ENCODE measurements at places on chromosomes 16 and 17.
A peak's percentile ranks its signal among the peaks of the same experiment; 100 is the strongest.

DNA sequence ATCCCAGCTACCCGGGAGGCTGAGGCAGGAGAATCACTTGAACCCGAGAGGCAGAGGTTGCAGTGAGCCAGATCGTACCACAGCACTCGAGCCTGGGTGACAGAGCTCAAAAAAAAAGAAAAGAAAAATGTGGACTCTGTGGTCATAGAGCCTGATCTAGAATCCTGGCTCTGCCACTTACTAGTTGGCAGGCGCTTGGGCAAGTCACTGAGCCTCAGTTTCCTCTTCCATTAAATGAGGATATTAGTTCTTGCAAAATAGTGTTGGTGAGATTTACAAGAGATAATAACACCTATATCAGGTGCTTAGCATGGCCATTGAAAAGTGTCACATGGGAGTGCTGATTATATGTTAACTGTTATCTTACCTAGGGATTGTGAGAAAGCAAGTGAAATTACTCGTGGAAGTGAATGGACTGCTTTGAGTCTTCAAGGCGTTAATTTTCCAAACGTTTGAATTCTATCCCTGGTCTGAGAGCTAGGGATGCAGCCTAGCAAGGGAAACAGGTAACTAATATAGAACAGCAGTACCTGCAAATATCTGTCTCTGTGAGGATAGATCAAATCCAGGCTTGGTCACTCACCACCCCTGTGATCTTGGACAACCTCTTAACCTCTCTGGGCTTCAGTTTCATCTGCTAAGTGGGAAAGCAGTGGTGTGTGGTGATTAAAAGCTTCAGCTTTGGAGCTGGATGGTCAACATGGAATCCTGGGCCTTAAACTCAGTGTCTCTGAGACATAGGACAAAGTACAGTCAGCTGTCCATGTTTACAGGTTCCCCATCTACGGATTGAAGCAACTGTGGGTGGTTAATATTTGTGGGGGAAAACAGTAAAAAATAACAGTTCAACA lies 953 bp upstream of the NSMCE1 start:
- no peak for DNase-seq

- no peak for DNase-seq
Measured at GRCh38 chr17:58513267-58513964, 1.0 kb downstream of the MTMR4 start.

GRCh38 chr17:1725642-1726511 lies 1.4 kb downstream of the WDR81 start:
- DNase-seq, result no peak

DNA sequence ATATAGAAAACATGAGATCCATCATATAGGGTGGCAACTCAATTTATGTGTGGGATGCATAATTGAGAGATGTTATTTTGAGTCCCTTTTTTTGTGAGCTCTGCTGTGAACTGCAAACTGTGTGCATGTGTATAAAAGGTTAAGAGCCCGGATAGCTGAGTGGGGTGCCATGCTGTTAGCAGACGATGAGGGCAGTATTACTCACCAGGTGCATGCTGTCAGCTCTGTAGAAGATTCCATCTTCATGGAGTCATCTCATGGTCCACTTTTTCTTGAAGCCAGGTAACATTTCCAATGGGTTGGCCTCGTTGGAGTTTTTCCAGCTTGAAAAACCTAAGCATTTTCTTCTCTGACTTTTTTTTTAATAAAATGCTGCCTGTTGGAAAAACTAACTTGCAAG lies 43.0 kb upstream of the RHBDL3 start:
- no peak for DNase-seq

DNA sequence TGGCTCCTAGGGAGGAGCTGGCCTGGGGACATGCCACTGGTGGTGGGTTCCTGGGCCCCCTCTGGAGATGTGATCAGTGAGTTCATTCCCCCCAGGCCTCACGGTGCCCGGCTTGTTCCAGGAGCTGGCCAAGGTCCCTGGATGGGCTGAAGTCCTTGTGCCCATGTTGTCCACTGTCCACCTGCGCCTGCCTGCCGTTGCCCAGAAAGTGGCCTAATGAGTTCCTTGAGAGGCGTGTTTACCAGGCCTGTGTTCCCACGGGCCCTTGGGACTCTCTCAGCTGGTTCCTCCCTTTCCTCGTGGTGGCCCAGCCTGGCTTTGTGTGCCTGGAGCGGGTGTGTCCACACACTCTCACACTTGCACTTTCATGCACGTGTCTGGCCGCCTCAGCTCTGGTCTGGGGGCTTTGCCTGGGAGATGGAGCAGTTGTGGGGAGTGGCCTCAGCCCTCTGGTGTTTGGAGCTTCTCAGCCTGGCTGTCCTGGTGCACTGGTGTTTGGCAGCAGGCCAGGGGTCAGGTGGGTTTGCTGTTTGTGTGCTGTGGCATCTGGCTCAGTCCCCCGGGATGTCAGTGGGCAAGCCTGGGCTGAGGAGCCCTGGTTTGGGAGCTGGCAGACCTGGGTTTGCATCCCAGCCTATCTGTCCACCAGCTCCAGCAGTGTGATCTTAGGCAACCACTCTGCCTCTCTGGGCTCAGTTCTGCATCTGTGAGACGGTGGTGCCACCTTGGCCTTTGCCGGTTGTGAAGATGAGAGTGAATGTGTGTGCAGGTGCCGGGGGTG lies 18.0 kb downstream of the ADCY7 start:
- no peak for DNase-seq

- no peak for DNase-seq
Measured at GRCh38 chr17:47957591-47958490, at the start of gene PRR15L. Gene PRR15L, minus strand, starts transcription at chr17:47957883. Its CDS starts 4,649 bp downstream, at chr17:47953234.

- no peak for DNase-seq
Measured at GRCh38 chr16:47142486-47142820, 1.3 kb downstream of the NETO2 start.

- DNase-seq, result no peak
Measured at GRCh38 chr16:56324406-56324805, 100.9 kb downstream of the AMFR start.

- no peak for DNase-seq
Measured at GRCh38 chr16:50329446-50330189, 39.2 kb downstream of the BRD7 start.

- peak; percentile 56 for DNase-seq
Measured at GRCh38 chr17:77319211-77320043, 178.7 kb downstream of the SEC14L1 start.

GRCh38 chr17:63997341-63998048 lies 656 bp upstream of the PRR29 start:
- DNase-seq, result no peak

DNA sequence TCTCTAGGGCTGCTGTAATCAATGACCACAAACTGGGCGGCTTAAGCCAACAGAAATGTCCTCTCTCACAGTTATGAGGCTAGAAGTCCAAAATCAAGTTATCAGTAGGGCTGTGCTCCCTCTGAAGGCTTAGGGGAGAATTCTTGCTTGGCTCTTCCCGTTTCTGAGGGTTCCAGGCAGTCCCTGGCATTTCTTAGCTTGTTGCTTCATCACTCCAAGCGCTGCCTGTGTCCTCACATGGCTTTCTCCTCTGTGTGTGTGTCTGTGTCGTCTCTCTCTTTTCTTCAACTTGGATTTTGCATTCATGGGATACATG lies 13.7 kb upstream of the CDC42EP4 start:
- DNase-seq, result no peak

DNA sequence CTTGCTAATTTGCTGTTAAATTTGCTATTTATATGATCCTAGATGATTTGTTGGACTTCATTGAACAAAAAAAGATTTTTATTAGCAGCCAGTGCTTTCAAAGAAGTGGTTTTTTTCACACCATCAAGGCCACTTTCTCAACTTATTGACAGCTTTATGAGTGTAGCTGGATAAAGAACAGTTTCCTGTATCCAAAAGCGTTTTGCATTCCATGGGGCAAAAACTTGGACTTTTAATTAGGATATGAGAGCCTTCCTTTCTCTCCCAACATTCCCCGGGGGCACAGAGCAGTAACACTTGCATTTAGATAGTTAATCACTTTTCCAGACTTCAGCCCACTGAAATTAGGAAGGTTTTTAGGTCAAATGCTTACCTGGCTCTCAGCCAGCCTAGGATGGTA lies 177.1 kb upstream of the ELAC2 start:
- DNase-seq, result no peak

- no peak for DNase-seq
Measured at GRCh38 chr17:48261297-48261880, 153.8 kb downstream of the SNX11 start.

- DNase-seq, result peak; percentile 8
Measured at GRCh38 chr17:49337884-49338283, 24.2 kb downstream of the ZNF652 start.

GRCh38 chr17:65560628-65561451 lies 608 bp downstream of the AXIN2 start:
- no peak for DNase-seq

DNA sequence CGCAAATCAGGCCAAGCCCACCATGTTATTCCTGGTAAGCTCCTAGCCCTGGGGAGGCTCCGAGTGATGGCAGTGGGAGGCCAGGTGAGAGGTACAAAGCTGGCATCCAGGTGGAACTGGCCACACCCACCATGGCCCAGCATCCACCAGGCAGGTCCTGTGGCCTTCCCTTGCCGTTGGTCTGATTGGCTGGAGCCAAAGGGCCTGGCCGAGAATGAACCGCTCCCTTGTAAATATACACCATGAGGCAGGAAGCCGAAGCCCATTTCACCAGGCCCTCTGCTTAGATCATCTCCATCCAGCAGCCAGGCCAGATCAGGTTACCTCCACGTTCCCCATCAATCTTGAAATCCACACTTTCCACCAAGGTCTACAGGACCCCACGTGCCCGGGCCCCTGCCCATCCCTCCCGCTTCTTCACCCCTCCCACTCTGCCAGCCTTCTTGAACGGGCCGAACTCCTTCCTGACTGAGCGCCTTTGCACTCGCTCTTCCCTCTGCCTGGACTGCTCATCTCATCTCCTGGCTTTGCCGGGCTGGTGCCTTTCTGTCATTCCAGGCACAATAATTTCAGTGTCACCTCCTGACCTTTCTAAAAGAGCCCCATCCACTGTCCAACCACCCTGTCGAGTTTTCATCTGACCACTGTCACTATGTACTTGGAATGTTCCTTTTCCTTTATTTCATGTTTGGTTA lies 5.8 kb downstream of the SOCS1 start:
- DNase-seq, result no peak

- DNase-seq, result no peak
Measured at GRCh38 chr17:21373036-21373435, 3.1 kb upstream of the KCNJ12 start.

DNA sequence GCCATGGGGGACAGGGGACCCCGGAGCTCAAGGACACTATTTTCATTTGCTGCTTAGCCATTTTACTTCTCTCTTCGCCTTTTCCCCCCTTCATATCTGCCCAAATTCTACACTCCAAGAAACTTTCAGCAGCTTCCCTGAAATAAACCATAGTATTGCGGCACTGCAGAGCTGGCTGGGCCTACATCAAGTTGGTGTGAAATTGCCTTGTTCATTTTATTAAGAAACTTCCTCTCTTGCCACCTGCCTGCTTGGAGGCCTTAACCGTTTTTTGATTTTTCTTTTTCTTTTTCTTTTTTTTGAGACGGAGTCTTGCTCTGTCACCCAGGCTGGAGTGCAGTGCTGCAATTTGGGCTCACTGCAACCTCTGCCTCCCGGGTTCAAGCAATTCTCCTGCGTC lies 7.4 kb upstream of the CPNE2 start:
- no peak for DNase-seq

- DNase-seq, result no peak
Measured at GRCh38 chr17:40338058-40338457, 26.5 kb downstream of the GJD3 start.

DNA sequence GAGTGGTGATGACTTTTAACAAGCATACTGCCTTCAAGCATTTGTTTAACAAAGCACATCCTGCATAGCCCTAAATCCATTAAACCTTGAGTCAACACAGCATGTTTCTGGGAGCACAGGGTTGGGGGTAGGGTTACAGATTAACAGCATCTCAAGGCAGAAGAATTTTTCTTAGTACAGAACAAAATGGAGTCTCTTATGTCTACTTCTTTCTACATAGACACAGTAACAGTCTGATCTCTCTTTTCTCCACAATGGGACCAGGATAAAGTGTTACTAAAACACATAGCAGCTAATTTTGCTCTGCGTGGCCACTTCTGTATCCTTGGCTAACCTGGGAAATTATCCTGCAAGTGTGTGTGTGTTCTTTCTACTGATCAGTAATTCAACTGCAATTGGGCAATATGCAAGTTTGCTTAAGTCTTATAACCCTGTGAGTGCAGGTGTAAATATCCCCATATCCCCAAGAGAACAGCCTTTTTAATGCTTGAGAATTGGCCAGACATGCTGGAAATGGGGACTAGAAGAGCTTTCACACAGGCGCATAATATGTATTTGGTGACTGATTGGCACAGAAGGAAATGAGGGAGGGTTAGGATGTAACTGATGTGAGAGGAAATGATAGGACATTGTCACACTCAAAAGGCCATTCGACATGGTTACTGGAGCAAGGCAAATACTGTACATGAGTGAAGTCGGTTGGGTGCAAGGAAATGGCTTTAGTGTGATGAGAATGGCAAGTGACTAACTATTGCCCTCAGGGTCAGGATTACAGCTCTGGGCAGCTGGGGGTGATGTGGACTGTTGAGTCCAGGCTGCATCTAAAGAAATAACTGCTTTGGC lies 10.8 kb upstream of the ANKS4B start:
- no peak for DNase-seq

DNA sequence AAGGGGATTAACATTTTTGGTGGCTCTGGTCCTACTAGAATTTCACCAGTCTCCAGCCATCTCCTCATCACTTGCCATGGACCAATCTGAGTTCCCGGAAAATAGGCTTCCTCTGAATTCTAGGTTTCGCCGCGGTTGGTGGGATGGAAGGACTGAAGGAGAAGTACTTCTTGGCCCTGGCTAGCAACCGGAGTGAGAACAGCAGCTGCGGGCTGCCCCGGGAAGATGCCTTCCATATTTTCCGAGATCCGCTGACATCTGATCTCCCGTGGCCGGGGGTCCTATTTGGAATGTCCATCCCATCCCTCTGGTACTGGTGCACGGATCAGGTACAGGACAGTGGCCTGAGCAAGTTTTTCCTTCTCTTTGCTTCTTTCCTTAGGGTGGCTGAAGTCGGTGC lies 45.0 kb downstream of the SLC5A11 start:
- no peak for DNase-seq

GRCh38 chr17:163514-164098 lies 17.8 kb downstream of the DOC2B start:
- DNase-seq, result no peak

GRCh38 chr16:84414789-84415326 lies 46.5 kb downstream of the ATP2C2 start:
- no peak for DNase-seq

GRCh38 chr16:88274847-88275246 lies 107.9 kb upstream of the ZNF469 start:
- no peak for DNase-seq

DNA sequence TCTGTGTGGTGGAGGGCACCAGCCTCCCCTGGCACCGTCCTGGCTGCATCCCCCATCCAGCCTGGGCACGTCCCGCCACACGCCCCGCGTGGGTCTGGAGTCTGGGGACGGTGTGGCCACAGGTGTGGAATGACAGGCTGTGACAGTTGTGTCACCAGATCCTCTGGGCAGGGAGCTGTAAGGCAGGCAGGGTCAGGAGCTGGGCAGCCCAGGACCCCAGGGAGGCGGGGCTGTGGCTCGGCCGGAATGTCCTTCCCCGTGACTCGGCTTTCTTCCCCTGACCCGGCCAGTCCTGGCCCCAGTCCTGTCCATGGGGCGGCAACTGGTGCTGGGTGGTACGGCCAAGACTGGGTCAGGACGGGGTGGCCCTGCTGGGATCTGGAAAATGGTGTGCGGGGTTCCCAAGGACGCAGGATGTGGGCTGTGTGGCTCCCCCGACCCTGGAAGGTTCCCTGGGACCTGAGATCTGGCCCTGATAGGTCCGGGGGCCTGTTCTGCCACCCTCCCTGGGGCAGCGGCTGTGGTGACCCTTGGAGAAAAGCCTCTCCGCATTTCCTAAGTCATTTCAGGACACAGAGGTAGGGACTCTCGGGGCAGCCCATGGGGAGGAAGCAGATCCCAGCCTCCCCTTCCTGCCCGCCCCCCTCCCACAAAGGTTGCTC lies 3.3 kb upstream of the SLC16A3 start:
- DNase-seq, result no peak

All from bone marrow (tissue), 2 donors.